ENCODE measurements at places on chromosomes 12 and 14.

DNA sequence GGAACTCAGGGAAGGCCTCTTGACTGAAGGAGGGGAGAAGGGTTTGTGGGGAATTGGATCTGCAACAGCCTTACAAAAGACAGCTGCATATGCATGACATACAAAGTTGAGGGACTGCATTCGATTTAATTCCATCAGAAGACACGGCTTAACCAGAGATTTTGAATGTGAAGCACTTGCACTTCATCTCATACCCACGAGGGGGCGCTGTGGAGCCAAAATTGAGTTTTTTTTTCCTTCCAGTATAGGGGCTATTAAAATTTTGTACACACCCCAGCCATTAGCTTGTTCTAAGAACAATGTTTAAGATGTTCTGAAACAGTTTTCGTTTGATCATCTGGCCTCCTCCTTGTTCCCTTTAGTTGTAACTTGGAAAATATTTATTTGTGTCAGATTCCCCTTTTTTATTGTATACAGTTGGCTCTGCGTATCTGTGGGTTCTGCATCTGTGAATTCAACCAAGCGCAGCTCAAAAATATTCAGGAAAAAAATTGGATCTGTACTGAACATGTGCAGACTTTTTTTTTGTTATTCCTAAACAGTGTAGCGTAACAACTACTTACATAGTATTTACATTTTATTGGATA, 1.6 kb downstream of the SUDS3 start:
- DNase-seq, result no peak

GRCh38 chr14:93207468-93208308, 632 bp downstream of the UBR7 start:
- no peak for DNase-seq

GRCh38 chr14:53953828-53954550, 2.6 kb downstream of the BMP4 start:
- no peak for DNase-seq

- DNase-seq, result no peak
These were observed 375.1 kb downstream of the BMP4 start for GRCh38 chr14:53581504-53581903.

DNA sequence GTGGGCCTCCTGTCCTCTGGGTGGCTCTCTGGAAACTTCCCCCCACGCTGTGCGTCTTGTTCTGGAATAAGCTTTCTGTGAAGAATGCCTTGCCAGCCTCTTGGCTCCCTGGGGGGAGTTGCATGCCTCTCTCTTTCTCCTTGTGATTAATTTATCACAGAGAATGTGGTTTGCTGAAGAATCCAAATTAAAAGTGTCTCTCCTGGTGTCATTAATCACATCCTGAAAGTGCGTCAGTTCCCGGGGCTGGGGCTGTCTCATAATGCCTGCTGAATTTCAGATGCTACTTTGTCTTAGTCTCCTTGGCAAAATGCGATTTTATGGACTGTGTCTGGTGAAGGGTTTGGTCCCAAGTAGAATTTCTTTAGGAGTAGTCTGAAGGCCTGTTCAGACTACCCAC, 787.7 kb upstream of the TMEM132C start:
- no peak for DNase-seq

DNA sequence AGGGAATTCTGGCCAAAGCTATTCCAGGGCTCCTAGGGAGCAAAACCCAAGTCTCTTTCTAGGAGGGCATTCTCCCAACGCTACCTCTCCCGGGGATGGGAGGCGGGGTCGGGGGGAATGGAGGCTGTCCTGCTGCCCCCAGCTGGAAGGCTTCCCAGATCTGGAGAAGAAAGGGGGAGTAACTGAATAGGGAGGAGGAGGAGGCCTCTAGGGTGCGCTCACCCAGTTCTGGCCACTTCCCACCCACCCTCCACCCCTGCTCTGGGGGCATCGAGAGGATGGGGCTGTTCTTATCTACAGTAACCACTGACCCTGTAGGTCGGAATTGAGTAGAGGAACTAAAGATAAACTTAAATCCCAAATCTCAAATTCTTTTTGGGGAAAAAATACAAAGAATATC, 579 bp upstream of the RNASE1 start:
- DNase-seq, result no peak

GRCh38 chr14:92492258-92492657, 21.3 kb upstream of the RIN3 start:
- DNase-seq, result no peak

DNA sequence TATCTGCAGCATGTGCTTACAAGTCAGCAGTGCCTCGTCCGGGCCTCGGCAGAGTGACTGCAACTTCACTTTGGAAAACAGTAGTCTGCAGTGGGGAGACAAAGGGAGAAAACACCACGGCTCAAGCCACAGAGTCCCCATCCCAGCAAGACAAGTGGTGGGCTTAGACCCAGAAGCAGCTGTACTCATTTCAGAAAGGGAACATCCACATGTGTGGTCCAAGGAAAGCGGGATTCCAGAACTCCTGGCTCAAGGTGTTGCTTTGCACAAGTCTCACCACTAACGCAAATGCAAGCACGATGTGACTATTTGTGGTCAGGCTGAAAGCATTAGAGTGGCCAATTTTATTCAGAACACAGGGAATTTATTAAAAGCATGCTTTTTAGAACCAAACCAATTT, 198.3 kb downstream of the TTC7B start:
- no peak for DNase-seq

GRCh38 chr14:77424862-77425261, 1.5 kb upstream of the NOXRED1 start:
- no peak for DNase-seq

DNA sequence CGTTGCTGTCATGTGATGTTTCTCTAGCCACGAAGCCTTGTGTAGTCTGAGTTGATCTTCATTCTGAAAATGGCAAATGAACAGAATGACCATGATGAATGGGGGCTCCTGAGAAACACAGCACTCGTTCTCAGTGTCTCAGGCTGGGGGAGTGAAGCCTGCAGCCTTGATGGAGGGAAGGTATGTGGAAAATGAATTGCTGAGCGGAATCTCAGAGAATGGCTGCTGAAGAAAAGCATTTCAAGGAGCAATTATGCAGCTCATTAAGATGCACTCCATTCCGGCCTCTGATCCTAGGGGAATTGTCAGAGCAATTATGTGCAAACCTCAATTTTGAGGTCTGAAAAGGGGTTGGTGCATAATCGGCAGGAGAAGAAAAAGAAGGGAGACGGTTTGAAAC, 167.1 kb downstream of the CHST11 start:
- DNase-seq, result no peak

DNA sequence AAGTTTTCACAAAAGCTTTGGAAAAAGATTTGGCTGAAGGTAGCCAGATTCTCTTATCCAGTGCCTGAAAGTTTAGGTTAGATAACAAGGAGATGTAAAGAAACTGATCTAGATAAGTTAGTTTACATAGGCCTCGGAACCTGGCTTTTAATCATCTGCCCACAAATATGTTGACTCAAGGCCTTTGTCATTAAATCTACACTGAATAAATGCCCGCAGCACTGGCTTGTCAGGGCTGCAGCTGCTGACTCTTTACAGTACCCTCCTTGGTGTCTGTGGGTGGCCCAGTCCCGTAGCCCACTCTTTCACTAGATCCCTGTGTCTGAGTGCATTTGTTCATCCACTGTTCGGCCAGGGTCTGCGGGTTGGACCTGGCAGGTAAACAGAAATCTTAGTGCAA, 58.0 kb downstream of the TMEM116 start:
- no peak for DNase-seq
